ENCODE measurements at places on chromosomes 16 and 17. TPM values are rescaled to one million over a fixed set of nuclear protein-coding genes. Genes with fewer than 3 reads are reported as not detected.

VAMP2 gene
- 56.3 TPM for total RNA-seq

TBC1D3C gene
- total RNA-seq = 0.21 TPM

DNA sequence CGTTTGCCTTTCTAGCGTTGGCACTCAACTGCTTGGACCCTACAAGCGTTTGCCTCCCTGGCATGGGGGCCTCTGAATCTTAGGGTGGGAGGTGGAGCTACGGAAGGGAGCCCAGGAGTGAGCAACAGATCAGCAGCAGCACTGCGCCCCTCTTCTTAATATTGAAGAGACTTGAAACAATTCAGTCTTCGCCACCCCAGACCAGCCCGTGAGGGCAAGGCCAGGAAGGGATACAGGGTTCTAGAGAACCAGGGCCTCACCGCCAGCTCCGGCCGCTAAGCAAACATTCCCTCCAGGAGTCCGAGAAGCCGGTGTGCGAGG, 1.5 kb upstream of the GPRC5C start:
- H3K4me3 ChIP-seq = no peak overlapping the region
- H3K27me3 ChIP-seq = peaks cover 46% of the 10 kb centered on the region
- H3K4me1 ChIP-seq = peaks cover 8% of the 10 kb centered on the region
- no peaks in the 10 kb centered on the region for H3K36me3 ChIP-seq
- no peak overlapping the region for H3K27ac ChIP-seq

DNA sequence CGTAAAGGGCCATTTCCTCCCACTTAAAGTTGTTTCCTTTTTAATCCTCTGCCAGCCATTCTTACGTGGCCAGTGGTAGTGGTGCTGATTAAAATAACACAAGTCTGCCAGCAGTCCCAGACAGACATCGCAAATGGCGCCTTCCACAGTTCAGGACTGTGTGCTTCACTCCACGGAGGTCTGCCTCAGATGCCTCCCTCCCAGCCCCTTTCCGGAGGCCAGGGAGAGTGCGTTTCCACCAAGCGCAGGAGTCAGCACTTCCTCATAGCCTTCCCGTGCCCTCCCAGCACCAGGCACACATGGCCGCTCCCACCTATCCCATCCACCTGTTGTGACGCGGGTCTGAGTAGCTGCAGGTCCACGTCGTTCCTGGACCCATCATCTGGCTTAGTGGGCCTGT, 205.6 kb downstream of the RPTOR start:
- H3K4me3 ChIP-seq = no peak overlapping the region
- no peaks in the 10 kb centered on the region for H3K27me3 ChIP-seq
- H3K36me3 ChIP-seq = peaks cover 48% of the 10 kb centered on the region

DNA sequence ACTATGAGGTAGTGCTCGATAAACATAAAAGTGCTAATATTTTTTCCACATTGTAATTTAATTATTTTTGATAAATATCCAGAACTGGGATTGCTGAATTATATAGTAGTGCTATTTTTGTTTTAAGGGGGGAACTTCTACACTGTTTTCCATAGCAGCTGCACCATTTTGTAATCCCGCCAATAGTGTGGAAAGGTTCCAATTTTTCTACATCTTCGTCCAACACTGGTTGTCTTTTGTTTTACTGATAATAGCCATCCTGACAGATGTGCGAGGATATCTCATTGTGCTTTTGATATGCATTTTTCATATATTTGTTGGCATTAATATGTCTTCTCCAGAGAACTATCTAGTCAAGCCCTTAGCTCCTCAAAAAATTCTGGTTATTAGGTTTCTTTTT, 259.6 kb upstream of the KCNJ16 start:
- H3K36me3 ChIP-seq = no peaks in the 10 kb centered on the region
- no peaks in the 10 kb centered on the region for H3K27me3 ChIP-seq
- no peak overlapping the region for H3K4me3 ChIP-seq
- no peak for DNase-seq

DNA sequence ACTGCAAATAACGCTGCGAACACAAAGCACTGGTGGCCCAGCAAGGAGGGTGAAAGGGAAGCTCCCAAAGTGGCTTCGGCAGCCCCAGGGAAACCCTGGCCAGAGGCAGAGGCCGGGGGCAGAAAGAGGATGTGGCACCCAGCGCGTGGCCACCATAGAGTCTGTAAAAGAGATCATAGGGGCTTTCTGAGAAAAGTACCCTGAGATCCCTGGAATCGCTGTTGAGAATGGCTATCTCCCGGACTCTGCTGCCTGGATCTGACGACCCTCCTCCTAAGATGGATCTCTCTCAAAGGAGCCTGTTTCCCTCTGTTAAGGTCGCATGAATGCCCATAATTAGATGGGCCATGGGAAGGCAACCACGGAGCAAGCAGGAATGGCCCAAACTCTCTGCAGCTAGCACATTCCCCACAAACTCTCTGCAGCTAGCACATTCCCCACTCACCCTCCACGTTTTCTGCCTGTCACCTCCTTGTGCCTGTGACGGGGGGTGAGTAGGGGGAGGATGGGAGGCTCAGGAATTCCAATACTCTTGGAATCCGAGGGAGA, 364.4 kb downstream of the XYLT1 start:
- H3K4me3 ChIP-seq = no peak overlapping the region
- no peak overlapping the region for H3K27ac ChIP-seq
- H3K27me3 ChIP-seq = no peaks in the 10 kb centered on the region
- DNase-seq = no peak

DNA sequence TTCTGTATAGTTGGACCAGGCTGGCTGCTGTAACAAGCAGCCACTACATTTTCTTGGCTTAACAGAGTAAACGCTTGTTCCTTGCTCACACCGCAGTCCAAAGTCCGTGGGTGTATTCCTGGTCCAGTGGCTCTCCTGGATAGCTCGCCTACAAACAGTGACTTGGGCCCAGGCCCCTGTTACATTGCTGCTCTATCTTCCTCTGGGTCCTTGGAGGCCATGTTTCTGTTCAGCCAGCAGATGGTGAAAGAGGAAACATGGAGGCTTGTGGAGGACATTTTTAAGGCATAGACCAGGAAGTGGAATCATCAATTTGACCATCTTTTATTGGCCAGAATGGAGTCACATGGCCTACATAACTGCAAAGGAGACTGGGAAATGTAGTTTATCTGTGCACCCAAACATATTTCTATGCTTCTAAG, 55.1 kb downstream of the ATP2C2 start:
- H3K4me3 ChIP-seq = no peak overlapping the region
- peaks cover 3% of the 10 kb centered on the region for H3K4me1 ChIP-seq
- H3K27me3 ChIP-seq = no peaks in the 10 kb centered on the region
- no peak for DNase-seq

DNA sequence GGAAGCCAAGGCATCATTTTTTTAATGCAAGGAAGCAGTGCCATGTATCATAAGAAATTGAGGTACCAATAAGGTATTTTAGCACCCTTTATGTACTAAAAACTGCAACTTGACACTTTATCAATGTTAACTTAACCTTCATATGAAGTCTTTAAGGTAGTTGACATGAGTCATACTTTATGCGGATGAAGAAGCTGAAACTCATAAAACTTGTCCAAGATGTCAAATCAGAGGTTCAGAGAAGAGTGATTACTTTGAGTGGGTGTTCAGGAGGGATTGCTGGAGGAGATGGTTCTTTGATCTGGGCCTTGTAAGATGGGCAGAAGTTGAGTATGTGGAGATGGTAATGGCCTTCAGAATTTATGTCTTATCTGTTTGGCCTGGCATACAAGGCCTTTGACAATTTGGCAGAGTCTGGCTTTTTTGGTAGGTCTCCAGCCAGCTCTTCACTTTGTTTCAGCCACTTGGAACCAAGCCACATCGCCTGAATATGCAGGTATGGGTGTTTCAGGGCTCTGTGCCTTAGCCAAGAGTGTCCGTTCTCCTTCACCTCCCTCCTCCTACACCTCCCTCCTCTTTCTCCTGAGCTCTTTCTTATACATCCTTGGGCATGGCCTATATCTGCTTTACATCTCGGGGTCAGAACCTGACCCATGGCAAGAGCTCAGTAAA, 23.7 kb downstream of the YPEL2 start:
- no peaks in the 10 kb centered on the region for H3K27me3 ChIP-seq
- peaks cover 56% of the 10 kb centered on the region for H3K36me3 ChIP-seq
- no peak overlapping the region for H3K27ac ChIP-seq
- H3K4me3 ChIP-seq = no peak overlapping the region
- H3K4me1 ChIP-seq = peaks cover 65% of the 10 kb centered on the region

GRCh38 chr17:66829883-66830282, 5.0 kb upstream of the CACNG5 start:
- DNase-seq = no peak
- peaks cover 5% of the 10 kb centered on the region for H3K4me1 ChIP-seq
- no peak overlapping the region for H3K27ac ChIP-seq
- H3K4me3 ChIP-seq = no peak overlapping the region
- no peaks in the 10 kb centered on the region for H3K36me3 ChIP-seq

DNA sequence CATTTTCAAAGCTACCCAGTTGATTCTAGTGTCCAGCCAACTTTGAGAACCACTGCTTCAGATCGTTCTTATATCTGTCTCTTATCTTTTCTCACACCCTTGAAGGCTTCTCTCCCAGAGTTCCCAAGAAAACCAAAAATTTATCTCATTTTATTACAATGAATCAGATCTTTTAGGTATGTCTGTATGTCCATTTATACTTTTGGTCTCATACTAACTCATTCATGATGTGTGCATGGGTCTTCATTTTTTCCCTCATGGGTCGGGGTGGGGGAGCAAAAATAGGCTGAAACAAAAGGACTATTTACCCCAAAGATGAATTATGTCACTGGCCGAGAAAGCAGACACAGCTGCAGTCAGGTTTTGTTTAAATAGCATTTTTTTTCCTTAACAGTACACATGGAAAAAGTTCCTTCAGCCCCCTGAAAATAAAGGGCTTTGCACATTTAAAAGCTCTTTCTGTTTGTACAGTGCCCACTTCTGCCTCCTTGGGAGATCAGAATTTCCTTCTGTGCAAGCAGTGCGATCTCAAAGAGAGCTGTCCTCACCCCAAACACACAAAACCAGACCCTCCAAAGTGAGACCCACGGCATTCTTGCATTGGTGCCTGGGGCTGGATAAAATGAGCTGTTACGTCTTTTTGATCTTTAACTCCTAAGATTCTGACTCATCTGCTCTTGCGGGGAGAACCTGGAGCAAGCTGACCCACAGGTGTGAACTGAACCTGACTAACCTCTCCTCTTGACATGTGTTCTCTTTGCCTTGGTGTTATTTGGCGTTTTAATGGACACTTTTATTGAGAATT, 251.2 kb upstream of the ELAC2 start:
- no peak overlapping the region for H3K27ac ChIP-seq
- no peak for DNase-seq
- H3K36me3 ChIP-seq = no peaks in the 10 kb centered on the region
- no peaks in the 10 kb centered on the region for H3K4me1 ChIP-seq

DNA sequence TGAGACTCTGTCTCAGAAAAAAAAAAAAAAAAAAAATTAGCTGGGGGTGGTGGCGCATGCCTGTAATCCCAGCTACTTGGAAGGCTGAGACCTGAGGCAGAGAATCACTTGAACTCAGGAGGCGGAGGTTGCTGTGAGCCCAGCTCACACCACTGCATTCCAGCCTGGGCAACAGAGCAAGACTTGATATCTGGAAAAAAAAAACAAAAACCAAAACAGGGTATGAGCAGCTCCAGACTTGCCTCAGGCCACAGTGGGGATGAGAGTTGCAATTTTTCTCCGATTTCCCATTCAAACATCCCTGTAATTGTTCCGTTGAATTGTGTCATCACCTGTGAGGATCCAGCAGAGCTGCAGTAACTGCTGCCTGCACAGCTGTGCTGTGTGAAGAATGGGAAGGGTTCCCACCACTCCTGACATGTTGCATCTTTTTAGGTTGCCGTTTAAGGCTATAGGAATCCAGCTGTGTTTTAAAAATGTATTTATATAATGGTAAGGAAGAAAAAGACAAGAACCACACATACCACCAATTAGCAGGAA, 150.0 kb downstream of the VPS53 start:
- DNase-seq = no peak
- no peak overlapping the region for H3K4me3 ChIP-seq
- no peak overlapping the region for H3K27ac ChIP-seq
- H3K36me3 ChIP-seq = peaks cover 26% of the 10 kb centered on the region
- no peaks in the 10 kb centered on the region for H3K27me3 ChIP-seq

DNA sequence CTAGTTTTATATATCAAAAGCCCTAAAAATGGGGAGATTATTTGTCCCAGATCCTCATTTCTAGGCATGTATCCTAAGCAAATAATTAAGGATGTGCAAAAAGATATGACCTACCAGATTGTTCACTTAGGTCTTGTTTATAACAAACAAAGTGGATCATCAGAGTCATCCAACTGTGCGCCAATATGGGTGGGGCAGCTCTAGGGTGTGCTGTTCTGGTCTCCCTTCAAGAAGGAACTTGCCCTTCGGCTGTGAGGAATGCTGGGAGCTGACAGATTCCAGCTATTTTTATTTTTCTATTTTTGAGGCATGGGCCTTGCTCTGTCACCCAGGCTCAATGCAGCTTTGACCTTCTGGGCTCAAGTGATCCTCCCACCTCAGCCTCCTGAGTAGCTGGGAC, 13.8 kb downstream of the CHP2 start:
- H3K4me1 ChIP-seq = no peaks in the 10 kb centered on the region
- no peaks in the 10 kb centered on the region for H3K36me3 ChIP-seq
- peaks cover 14% of the 10 kb centered on the region for H3K27me3 ChIP-seq
- H3K27ac ChIP-seq = no peak overlapping the region
- no peak for DNase-seq

GRCh38 chr16:1044460-1045309, 27.9 kb upstream of the SSTR5 start:
- H3K27ac ChIP-seq = no peak overlapping the region
- no peak for DNase-seq
- H3K27me3 ChIP-seq = no peaks in the 10 kb centered on the region

GRCh38 chr16:79607587-79607986, 7.0 kb upstream of the MAF start:
- no peak overlapping the region for H3K4me3 ChIP-seq
- no peak for DNase-seq

DNA sequence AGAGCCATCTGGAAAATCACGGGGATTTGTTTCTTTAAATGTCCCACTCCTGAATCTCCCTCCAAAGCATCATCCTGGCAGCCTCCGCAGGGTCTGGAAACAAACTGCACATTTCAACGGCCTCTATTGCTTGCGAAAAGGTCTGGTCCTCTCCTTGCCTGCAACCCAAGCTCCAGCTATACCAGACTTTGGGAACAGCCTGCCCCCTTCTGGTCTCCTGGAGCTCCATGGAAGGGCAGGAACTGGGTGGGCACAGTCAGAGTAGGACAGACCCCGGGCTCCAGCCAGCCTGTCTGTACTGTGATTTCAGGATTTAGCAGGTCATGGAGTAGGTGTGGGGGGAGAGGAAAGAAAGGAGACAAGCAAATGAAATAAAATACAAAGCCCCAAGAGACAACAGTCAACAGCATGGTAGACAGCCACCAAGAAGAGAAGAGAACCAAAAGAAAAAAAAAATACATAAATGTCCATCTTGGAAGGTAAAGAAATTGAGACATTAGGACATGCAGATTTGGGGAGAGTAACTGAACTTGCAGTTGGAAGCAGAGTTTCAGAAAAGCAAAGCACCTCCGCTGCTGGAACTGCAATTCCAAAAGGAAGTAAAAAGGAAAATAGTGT, 2.7 kb downstream of the XYLT1 start:
- peaks cover 46% of the 10 kb centered on the region for H3K4me1 ChIP-seq
- peaks cover 59% of the 10 kb centered on the region for H3K36me3 ChIP-seq
- H3K4me3 ChIP-seq = peak overlapping the region; percentile 90
- DNase-seq = peak; percentile 64

Data from activated CD8-positive, alpha-beta T cell treated with anti-CD3 and anti-CD28 coated beads, Interleukin-2, amount 10 ng/mL, durations not matched to agents 7 days and 5 days (primary cell).